Endothelial cell (in vitro differentiated cells): ENCODE measurements at places on chromosomes 7 and 10. TPM values are rescaled to one million over a fixed set of nuclear protein-coding genes. Genes with fewer than 3 reads are reported as not detected.
A peak's percentile ranks its signal among the peaks of the same experiment; 100 is the strongest.

DNA sequence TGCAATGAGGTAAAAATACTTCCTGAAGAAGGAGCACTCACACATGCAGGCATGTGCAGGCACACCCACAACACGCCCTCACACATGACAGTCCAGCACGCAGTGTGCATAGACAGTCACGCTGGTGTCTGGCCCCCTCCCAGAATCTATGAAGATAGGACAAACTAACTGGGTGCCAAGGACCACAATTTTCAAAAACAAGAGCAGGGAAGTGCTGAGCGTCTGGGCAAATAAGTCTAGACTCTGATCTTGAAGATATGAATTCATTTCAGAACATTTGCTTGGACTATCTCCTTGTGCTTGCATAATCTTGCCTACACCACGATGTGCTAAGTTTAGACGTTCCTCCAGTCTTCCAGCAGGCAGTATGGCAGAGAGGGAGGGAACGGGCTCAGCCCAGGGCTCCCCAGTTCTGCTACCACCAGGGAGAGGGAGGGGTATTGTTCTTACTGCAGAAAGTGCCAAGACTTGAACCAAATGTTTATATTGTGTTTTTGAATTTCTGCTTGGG is 276.5 kb upstream of the KLF6 start:
- DNase-seq, result no peak
- no peak overlapping the region for H3K27ac ChIP-seq
- no peak overlapping the region for H3K4me3 ChIP-seq
- H3K27me3 ChIP-seq, result peaks cover 2% of the 10 kb centered on the region
- H3K36me3 ChIP-seq, result no peaks in the 10 kb centered on the region

GRCh38 chr10:69317626-69318105 is 39.4 kb downstream of the HK1 start:
- H3K4me1 ChIP-seq, result peaks cover 58% of the 10 kb centered on the region
- peaks cover 15% of the 10 kb centered on the region for H3K27me3 ChIP-seq
- peak overlapping the region; percentile 65 for H3K4me3 ChIP-seq
- no peak for DNase-seq
- no peak overlapping the region for H3K27ac ChIP-seq

GRCh38 chr10:43377424-43377883 is 6.0 kb downstream of the FXYD4 start:
- H3K27me3 ChIP-seq, result peaks cover 7% of the 10 kb centered on the region
- H3K36me3 ChIP-seq, result no peaks in the 10 kb centered on the region
- H3K4me3 ChIP-seq, result no peak overlapping the region
- DNase-seq, result no peak
- H3K4me1 ChIP-seq, result peaks cover 2% of the 10 kb centered on the region

DNA sequence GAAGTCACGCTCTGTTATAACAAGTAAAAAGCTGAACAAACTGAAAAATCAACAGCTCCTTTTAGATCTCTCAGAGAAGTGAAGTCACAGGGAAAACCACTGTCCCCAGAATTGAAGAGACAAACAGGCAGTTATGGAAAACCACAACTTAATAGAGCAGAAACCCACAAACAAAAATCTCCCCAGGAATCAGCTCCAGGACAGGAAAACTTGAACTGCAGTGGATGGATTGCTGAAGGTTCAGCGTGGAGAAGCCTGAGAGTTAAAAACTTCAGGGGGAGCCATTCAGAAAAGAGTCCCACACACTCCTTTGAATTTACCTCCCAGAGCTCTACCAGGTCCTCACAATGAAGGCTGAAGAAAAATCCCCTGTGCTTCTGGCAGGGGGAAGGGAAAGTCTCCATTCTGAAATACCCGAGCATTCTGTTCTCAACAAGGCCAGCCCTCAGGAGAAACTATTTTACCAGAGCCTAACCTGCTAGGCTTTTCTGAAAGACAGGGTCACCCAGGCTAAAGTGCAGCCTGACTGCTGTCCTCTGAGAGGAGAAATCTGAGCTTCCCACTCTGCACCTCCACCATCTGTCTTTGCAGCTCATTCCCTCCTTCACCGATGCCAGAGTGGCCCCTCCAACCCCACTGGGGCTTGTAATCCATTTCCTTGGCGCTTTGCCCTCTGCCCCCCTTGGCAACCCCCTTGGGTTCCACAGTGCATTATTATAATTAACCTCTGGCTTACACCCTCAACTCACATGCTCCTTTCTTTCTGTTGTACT is 65.0 kb upstream of the CCNY start:
- DNase-seq, result no peak
- H3K4me3 ChIP-seq, result no peak overlapping the region
- peaks cover 14% of the 10 kb centered on the region for H3K4me1 ChIP-seq
- H3K36me3 ChIP-seq, result no peaks in the 10 kb centered on the region
- H3K27me3 ChIP-seq, result peaks cover 11% of the 10 kb centered on the region
- H3K27ac ChIP-seq, result no peak overlapping the region

GRCh38 chr10:4312051-4312835 is 513.8 kb upstream of the AKR1E2 start:
- H3K4me3 ChIP-seq, result no peak overlapping the region
- no peaks in the 10 kb centered on the region for H3K4me1 ChIP-seq
- DNase-seq, result no peak
- H3K27me3 ChIP-seq, result no peaks in the 10 kb centered on the region
- no peak overlapping the region for H3K27ac ChIP-seq
- no peaks in the 10 kb centered on the region for H3K36me3 ChIP-seq

- no peak overlapping the region for H3K27ac ChIP-seq
- H3K27me3 ChIP-seq, result no peaks in the 10 kb centered on the region
- H3K4me1 ChIP-seq, result no peaks in the 10 kb centered on the region
- no peak overlapping the region for H3K4me3 ChIP-seq
- no peaks in the 10 kb centered on the region for H3K36me3 ChIP-seq
Observed at GRCh38 chr7:87592300-87592699, 8.4 kb downstream of the ABCB1 start.

GRCh38 chr7:1987591-1988532 is 244.9 kb downstream of the MAD1L1 start:
- H3K27me3 ChIP-seq, result peaks cover 9% of the 10 kb centered on the region
- H3K36me3 ChIP-seq, result peaks cover 8% of the 10 kb centered on the region
- DNase-seq, result no peak

GRCh38 chr7:7565746-7566650 is 686 bp upstream of the MIOS start:
- H3K27ac ChIP-seq, result no peak overlapping the region
- H3K27me3 ChIP-seq, result peaks cover 5% of the 10 kb centered on the region
- DNase-seq, result peak; percentile 10
- H3K4me1 ChIP-seq, result peaks cover 23% of the 10 kb centered on the region

DNA sequence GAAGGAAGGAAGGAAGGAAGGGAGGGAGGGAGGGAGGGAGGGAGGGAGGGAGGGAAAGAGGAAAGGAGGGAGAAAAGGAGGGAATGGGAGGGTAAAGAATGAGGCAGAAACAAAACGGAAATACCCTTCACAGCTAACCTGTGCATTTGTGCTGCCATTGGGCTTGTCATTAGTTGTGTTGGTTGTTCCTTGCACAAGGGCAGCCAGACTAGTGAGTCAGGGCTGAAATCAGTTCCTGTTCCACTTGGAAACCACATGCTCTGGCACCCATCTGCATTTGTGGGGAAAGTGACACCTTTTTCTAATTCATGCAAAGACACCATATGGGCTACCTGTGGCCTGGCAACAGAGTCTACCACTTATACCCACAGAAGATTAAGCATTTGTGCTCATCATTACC is 1004.0 kb upstream of the C7orf33 start:
- H3K27me3 ChIP-seq, result no peaks in the 10 kb centered on the region
- no peak for DNase-seq
- H3K4me1 ChIP-seq, result no peaks in the 10 kb centered on the region
- no peaks in the 10 kb centered on the region for H3K36me3 ChIP-seq
- no peak overlapping the region for H3K27ac ChIP-seq

- H3K4me3 ChIP-seq, result no peak overlapping the region
- no peak overlapping the region for H3K27ac ChIP-seq
- DNase-seq, result no peak
- H3K27me3 ChIP-seq, result peaks cover 22% of the 10 kb centered on the region
Observed at GRCh38 chr10:79305988-79306387, 41.3 kb upstream of the PPIF start.

DNA sequence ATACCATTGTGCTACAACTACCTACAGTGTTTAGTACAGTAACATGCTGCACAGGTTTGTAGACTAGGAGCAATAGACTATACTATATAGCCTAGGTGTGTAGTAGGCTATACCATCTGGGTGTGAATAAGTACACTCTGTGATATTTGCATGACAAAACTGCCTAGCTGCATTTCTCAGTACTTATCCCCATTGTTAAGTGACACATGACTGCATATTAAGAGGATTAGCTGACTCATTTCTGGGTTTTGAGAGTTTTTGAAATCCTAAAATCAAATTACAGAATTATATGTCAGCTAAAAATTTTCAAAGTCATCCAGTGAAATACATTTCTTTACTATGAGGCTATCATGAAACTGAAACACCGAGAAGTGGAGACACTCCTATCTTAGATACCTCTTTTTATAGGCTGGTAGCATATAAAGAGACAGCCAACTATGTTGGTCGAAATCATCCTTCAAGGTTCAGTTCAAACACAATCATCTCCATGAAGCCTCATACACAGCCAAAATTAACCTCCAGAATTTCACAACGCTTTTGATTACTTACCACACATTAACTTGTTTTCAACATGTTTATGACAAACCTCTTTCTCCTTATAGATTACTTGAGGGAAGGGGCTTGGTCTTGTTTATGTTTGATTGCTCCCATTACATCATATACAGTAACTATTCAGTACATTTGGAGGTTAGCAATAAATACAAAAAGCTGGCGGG is 89.8 kb upstream of the ANK3 start:
- H3K4me3 ChIP-seq, result no peak overlapping the region
- H3K36me3 ChIP-seq, result no peaks in the 10 kb centered on the region
- H3K4me1 ChIP-seq, result no peaks in the 10 kb centered on the region
- no peak overlapping the region for H3K27ac ChIP-seq
- no peaks in the 10 kb centered on the region for H3K27me3 ChIP-seq

- H3K27ac ChIP-seq, result no peak overlapping the region
- H3K4me1 ChIP-seq, result no peaks in the 10 kb centered on the region
- peaks cover 19% of the 10 kb centered on the region for H3K36me3 ChIP-seq
- peaks cover 4% of the 10 kb centered on the region for H3K27me3 ChIP-seq
- no peak for DNase-seq
Observed at GRCh38 chr10:130459011-130459410, 322.8 kb downstream of the GLRX3 start.

DNA sequence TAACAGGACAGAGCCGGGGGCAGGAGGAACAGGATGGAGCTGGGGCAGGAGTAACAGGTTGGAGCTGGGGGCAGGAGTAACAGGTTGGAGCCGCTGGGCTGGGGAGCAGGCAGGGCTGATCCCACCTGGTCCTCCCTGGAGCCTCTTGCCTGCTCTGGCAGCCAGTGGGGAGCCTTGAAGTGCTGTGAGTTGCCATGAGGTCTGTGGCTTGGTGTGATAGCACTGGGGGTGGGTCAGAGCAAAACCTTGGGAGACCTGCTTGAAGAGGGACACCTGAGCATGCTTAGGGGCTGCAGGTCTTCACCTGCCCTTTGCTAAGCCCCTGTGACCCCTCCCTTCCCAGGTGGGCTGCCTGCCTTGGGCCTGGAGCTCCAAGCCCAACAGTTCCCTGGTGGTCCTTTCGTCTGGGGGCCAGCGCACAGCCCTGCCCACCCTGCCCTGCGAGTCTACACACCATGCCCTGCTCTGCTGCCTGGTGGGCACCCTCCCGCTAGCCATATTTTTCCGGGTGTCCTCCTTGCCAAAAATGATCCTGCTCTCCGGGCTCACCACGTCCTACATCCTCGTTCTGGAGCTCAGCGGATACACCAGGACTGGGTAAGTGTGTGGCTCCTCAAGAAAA is 111.6 kb downstream of the ADCY1 start:
- peaks cover 57% of the 10 kb centered on the region for H3K36me3 ChIP-seq
- H3K27ac ChIP-seq, result peak overlapping the region; percentile 95

DNA sequence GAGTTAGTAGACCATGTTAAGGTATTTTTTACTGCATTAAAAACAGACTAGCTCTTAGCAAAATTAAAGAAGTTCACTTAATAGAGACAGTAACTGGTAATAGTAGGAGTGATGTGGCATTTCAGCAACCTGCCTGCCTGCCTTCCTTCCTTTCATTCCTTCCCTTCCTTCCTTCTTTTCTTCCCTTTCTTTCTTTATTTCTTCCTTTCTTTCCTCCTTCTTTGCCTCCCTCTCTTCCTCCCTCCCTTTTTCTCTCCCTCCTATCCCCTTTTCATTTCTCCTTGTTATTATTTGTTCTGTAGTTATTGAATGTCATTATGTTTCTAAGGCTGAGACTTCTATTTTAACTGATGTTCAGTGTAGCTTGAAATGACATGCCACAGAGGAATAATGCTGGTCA is 146.5 kb upstream of the WNT16 start:
- no peaks in the 10 kb centered on the region for H3K36me3 ChIP-seq
- H3K27ac ChIP-seq, result no peak overlapping the region
- H3K4me3 ChIP-seq, result no peak overlapping the region
- DNase-seq, result no peak
- peaks cover 6% of the 10 kb centered on the region for H3K4me1 ChIP-seq

- no peaks in the 10 kb centered on the region for H3K4me1 ChIP-seq
- peaks cover 8% of the 10 kb centered on the region for H3K27me3 ChIP-seq
- no peak overlapping the region for H3K27ac ChIP-seq
- DNase-seq, result no peak
- H3K36me3 ChIP-seq, result no peaks in the 10 kb centered on the region
Observed at GRCh38 chr7:5077740-5078139, 32.1 kb downstream of the RBAK start.

- peak overlapping the region; percentile 22 for H3K27ac ChIP-seq
- peaks cover 1% of the 10 kb centered on the region for H3K27me3 ChIP-seq
- peaks cover 6% of the 10 kb centered on the region for H3K36me3 ChIP-seq
- DNase-seq, result no peak
- no peak overlapping the region for H3K4me3 ChIP-seq
- peaks cover 12% of the 10 kb centered on the region for H3K4me1 ChIP-seq
Observed at GRCh38 chr10:31888442-31888841, 40.2 kb downstream of the ARHGAP12 start.

GRCh38 chr7:29086545-29086944 is 59.8 kb downstream of the CPVL start:
- no peak for DNase-seq
- no peak overlapping the region for H3K27ac ChIP-seq
- H3K4me3 ChIP-seq, result no peak overlapping the region
- H3K27me3 ChIP-seq, result no peaks in the 10 kb centered on the region
- peaks cover 20% of the 10 kb centered on the region for H3K4me1 ChIP-seq
- no peaks in the 10 kb centered on the region for H3K36me3 ChIP-seq

DNA sequence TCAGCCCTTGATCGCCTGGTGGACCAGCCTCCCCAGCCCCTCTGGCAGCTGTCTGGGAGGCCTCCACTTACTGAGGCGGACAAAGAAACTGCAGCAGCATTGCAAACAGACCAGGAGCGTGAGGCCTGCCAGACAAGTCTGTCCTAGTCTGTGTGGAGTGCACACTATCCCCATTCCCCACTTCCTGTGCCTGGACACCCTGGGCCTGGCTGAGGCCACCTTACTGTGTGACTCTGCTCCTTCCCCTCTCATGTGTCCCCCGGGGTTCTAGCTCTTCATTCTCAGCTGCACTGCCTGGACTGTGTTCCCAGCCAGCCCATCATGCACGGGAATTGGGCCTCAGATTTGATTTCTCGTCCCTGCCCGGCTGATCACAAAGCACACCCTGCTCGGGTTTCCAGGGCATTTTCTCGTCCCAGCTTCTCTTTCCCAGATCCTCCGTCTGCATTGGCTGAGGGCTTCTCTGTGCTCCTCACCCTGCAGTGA is 16.7 kb upstream of the C10orf90 start:
- H3K27me3 ChIP-seq, result peaks cover 4% of the 10 kb centered on the region
- no peak overlapping the region for H3K27ac ChIP-seq
- DNase-seq, result no peak
- no peaks in the 10 kb centered on the region for H3K36me3 ChIP-seq
- no peak overlapping the region for H3K4me3 ChIP-seq
- H3K4me1 ChIP-seq, result peaks cover 3% of the 10 kb centered on the region

Gene FOXP2
- total RNA-seq, result 9.1 TPM

Gene KCNMA1
- 5.1 TPM for total RNA-seq

Gene OR2A12
- not detected for total RNA-seq

Gene OLAH
- total RNA-seq, result 0.54 TPM

Gene TMEM273
- 1.6 TPM for total RNA-seq
